Activated T-cell treated with anti-CD3 and anti-CD28 coated beads, Interleukin-2, amount 50 U/mL, for 72 hours (primary cell): ENCODE measurements at places on chromosomes 16 and 17. TPM values are rescaled to one million over a fixed set of nuclear protein-coding genes. Genes with fewer than 3 reads are reported as not detected.

The KRTAP4-11 gene
- total RNA-seq = not detected

The ARL5C gene
- total RNA-seq = 0.12 TPM

The HAP1 gene
- total RNA-seq = 0.17 TPM

The PIK3R5 gene
- total RNA-seq = 43.0 TPM

The KRT34 gene
- not detected for total RNA-seq

The RND2 gene
- not detected for total RNA-seq

- DNase-seq = no peak
- H3K27ac ChIP-seq = no peak overlapping the region
- H3K4me3 ChIP-seq = no peak overlapping the region
- no peaks in the 10 kb centered on the region for H3K36me3 ChIP-seq
- H3K27me3 ChIP-seq = no peaks in the 10 kb centered on the region
Observed at GRCh38 chr16:1481906-1482835, 6.6 kb downstream of the PTX4 start.

GRCh38 chr17:40068584-40068916 lies 5.8 kb downstream of the THRA start:
- peaks cover 62% of the 10 kb centered on the region for H3K4me1 ChIP-seq
- H3K36me3 ChIP-seq = peaks cover under 1% of the 10 kb centered on the region
- H3K27me3 ChIP-seq = no peaks in the 10 kb centered on the region
- DNase-seq = no peak
- H3K4me3 ChIP-seq = peak overlapping the region; percentile 92
- H3K27ac ChIP-seq = peak overlapping the region; percentile 88

GRCh38 chr17:82839617-82840292 lies at the start of gene ZNF750:
Gene ZNF750, minus strand, starts transcription at chr17:82840022. Its CDS starts 7,568 bp downstream, at chr17:82832454.
- no peaks in the 10 kb centered on the region for H3K36me3 ChIP-seq
- no peak for DNase-seq
- no peaks in the 10 kb centered on the region for H3K27me3 ChIP-seq
- peaks cover 13% of the 10 kb centered on the region for H3K4me1 ChIP-seq
- H3K27ac ChIP-seq = no peak within 1 kb of the TSS

- no peak for DNase-seq
- H3K36me3 ChIP-seq = peaks cover 18% of the 10 kb centered on the region
- H3K27me3 ChIP-seq = no peaks in the 10 kb centered on the region
- H3K4me3 ChIP-seq = no peak overlapping the region
Observed at GRCh38 chr17:80908776-80909175, 82.9 kb upstream of the CHMP6 start.

DNA sequence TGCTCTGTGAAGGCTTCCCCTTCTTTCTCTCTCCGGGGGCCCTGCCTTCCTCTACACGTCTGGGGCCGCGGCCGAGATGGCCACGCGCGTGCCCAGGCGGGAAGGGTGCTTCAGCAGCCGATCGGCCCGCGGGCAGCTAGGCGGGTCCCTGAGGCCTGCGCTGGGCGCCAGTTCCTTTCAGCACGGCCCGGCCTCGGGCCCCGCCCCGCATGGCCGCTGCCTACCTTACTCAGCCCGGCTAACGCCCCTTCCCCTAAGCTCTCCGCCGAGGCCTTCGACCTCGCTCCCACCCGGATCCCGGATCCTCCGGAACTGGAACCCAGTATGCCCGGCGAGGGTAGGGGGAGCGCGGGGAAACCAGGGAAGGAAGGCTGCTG lies 335 bp downstream of the TMEM11 start:
- peak overlapping the region; percentile 92 for H3K4me3 ChIP-seq
- peak overlapping the region; percentile 69 for H3K27ac ChIP-seq
- peaks cover 3% of the 10 kb centered on the region for H3K36me3 ChIP-seq
- peak; percentile 49 for DNase-seq
- no peaks in the 10 kb centered on the region for H3K27me3 ChIP-seq

GRCh38 chr17:81040791-81041337 lies 5.9 kb downstream of the BAIAP2 start:
- H3K4me3 ChIP-seq = no peak overlapping the region
- DNase-seq = peak; percentile 36
- no peaks in the 10 kb centered on the region for H3K36me3 ChIP-seq
- peaks cover 8% of the 10 kb centered on the region for H3K4me1 ChIP-seq
- H3K27ac ChIP-seq = no peak overlapping the region

GRCh38 chr17:79671085-79671694 lies 59.6 kb upstream of the ENPP7 start:
- no peaks in the 10 kb centered on the region for H3K4me1 ChIP-seq
- peaks cover 5% of the 10 kb centered on the region for H3K36me3 ChIP-seq
- no peak overlapping the region for H3K4me3 ChIP-seq
- no peak for DNase-seq
- H3K27me3 ChIP-seq = peaks cover 42% of the 10 kb centered on the region

- peaks cover 94% of the 10 kb centered on the region for H3K4me1 ChIP-seq
- H3K27me3 ChIP-seq = no peaks in the 10 kb centered on the region
- DNase-seq = peak; percentile 63
- peak overlapping the region; percentile 88 for H3K27ac ChIP-seq
- H3K4me3 ChIP-seq = peak overlapping the region; percentile 59
Observed at GRCh38 chr17:66313995-66314659, 11.7 kb downstream of the PRKCA start.

- DNase-seq = no peak
- peaks cover 25% of the 10 kb centered on the region for H3K27me3 ChIP-seq
- no peaks in the 10 kb centered on the region for H3K4me1 ChIP-seq
- H3K36me3 ChIP-seq = peaks cover 1% of the 10 kb centered on the region
- no peak overlapping the region for H3K27ac ChIP-seq
- H3K4me3 ChIP-seq = no peak overlapping the region
Observed at GRCh38 chr17:45925311-45925710, 31.0 kb downstream of the MAPT start.

DNA sequence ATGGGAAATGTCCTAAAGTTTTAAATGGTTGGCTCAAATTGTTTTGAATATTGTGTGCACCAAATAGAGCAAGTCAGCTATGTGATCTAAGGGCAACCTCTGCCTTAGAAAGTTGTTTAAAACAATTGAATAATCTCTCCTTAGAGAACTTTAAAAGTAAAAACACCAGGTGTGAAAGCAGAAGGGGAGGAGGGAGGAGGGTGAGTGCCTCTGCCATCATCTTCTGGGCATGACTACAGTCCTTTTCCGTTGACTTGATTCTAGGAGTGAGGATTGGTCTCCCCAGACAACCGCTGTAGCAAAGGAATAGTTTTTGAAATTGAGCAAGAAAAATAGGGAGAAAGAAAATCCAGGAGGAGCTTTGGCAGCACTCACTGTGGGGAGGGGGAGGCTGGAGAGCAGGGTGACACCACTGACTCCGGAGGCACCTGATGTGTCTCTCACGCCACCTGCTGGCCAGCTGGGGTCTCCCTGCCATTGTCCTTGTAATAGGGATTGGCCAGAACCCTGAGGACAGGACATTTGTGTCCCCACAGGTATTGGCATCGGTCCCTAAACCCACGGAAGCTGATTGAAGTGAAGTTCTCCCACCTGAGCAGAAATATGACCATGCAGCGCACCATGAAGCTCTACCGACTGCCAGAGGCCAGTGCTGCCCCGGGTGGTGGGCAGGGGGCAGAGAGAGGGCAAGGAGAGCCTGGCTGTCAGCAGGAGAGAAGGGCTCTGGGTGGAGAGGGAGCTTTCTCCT lies 33.3 kb downstream of the PLCD3 start:
- H3K27ac ChIP-seq = no peak overlapping the region
- peak; percentile 82 for DNase-seq
- H3K4me3 ChIP-seq = no peak overlapping the region

GRCh38 chr16:48481772-48482171 lies 96.6 kb upstream of the SIAH1 start:
- H3K27me3 ChIP-seq = peaks cover 15% of the 10 kb centered on the region
- peaks cover 2% of the 10 kb centered on the region for H3K36me3 ChIP-seq
- no peak for DNase-seq
- H3K27ac ChIP-seq = no peak overlapping the region
- H3K4me1 ChIP-seq = peaks cover 11% of the 10 kb centered on the region

DNA sequence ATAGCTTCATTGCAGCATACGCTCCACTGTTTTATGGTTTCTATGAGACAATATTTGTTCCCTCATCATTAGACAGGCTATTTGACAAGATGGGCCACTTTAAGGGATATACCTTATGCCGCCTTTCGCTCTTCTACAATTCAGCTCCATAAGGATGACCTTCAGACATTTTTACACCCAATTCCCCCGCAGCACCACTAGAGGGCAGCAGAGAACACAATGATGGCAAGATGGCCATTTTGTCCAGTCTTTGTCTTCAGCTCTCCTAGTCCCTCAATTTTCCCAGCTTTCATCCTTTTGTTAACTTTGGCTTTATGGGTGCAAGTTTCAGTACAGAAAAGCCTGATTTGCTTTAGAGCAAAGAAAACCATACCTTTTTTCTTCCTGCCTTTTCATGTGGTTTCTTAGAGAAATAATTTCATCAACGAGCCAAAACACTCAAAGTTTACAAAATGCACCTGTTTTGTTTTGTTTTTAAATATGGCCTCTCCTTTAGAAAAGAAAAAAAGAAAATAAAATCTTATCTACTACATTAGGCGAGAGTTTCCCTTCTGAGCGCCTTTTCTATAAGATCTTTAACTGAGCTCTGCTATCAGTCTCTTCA lies 355.3 kb downstream of the TOX3 start:
- no peak overlapping the region for H3K4me3 ChIP-seq
- H3K36me3 ChIP-seq = no peaks in the 10 kb centered on the region
- no peak overlapping the region for H3K27ac ChIP-seq
- DNase-seq = peak; percentile 32
- no peaks in the 10 kb centered on the region for H3K4me1 ChIP-seq

GRCh38 chr17:41758601-41759000 lies 24.2 kb upstream of the HAP1 start:
- H3K4me1 ChIP-seq = no peaks in the 10 kb centered on the region
- no peaks in the 10 kb centered on the region for H3K27me3 ChIP-seq
- no peak overlapping the region for H3K4me3 ChIP-seq
- no peak for DNase-seq
- H3K36me3 ChIP-seq = no peaks in the 10 kb centered on the region

- H3K4me3 ChIP-seq = no peak overlapping the region
- no peaks in the 10 kb centered on the region for H3K4me1 ChIP-seq
- peaks cover 8% of the 10 kb centered on the region for H3K27me3 ChIP-seq
- no peak for DNase-seq
- peaks cover 2% of the 10 kb centered on the region for H3K36me3 ChIP-seq
Observed at GRCh38 chr16:54690710-54691109, 240.0 kb upstream of the IRX5 start.

DNA sequence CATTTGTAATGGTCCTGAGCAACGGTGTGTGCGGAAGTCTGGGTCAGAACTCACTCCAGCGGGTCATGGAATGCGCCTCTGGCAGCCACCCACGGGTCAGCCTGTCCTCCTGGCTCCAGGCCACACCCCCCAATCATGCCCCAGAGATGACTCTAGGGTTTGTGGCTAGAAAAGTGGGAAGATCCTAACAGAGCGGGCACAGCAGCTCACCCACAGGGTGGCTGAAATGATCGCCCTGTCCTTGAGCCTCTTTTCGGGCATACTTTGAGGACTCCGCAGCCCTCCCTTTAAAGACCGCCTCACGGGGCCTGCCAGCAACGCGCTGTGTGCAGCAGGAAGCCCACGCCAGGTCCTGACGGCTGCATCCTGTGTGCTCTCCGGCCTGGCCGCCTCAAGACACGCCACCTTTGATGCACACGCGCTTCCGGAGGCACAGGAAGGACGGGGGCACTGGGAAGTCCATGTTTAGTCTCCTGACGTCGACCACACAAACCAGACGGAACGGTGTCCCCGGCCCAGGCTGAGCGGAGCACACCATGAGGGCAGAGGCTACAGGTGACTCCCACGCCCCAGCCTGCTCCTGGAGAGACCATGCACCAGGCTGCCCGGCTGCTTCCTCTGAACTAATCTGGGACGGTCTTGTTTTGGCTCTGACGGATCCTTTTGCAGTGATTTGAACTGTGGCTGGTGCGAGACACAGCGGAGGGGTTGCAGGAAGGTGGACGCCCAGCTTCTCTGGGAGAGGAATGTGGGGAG lies 92.9 kb downstream of the TBC1D16 start:
- peak overlapping the region; percentile 18 for H3K4me3 ChIP-seq
- H3K36me3 ChIP-seq = peaks cover 2% of the 10 kb centered on the region
- no peak for DNase-seq
- peaks cover 8% of the 10 kb centered on the region for H3K4me1 ChIP-seq
- peak overlapping the region; percentile 38 for H3K27ac ChIP-seq
- H3K27me3 ChIP-seq = peaks cover under 1% of the 10 kb centered on the region

GRCh38 chr17:44543213-44543904 lies 13.9 kb upstream of the FZD2 start:
- peaks cover 21% of the 10 kb centered on the region for H3K27me3 ChIP-seq
- no peak overlapping the region for H3K27ac ChIP-seq
- no peaks in the 10 kb centered on the region for H3K36me3 ChIP-seq
- H3K4me1 ChIP-seq = peaks cover 8% of the 10 kb centered on the region
- DNase-seq = no peak
- no peak overlapping the region for H3K4me3 ChIP-seq

- no peaks in the 10 kb centered on the region for H3K27me3 ChIP-seq
- no peak overlapping the region for H3K4me3 ChIP-seq
- H3K27ac ChIP-seq = no peak overlapping the region
Observed at GRCh38 chr16:49158029-49158642, 123.5 kb downstream of the CBLN1 start.

DNA sequence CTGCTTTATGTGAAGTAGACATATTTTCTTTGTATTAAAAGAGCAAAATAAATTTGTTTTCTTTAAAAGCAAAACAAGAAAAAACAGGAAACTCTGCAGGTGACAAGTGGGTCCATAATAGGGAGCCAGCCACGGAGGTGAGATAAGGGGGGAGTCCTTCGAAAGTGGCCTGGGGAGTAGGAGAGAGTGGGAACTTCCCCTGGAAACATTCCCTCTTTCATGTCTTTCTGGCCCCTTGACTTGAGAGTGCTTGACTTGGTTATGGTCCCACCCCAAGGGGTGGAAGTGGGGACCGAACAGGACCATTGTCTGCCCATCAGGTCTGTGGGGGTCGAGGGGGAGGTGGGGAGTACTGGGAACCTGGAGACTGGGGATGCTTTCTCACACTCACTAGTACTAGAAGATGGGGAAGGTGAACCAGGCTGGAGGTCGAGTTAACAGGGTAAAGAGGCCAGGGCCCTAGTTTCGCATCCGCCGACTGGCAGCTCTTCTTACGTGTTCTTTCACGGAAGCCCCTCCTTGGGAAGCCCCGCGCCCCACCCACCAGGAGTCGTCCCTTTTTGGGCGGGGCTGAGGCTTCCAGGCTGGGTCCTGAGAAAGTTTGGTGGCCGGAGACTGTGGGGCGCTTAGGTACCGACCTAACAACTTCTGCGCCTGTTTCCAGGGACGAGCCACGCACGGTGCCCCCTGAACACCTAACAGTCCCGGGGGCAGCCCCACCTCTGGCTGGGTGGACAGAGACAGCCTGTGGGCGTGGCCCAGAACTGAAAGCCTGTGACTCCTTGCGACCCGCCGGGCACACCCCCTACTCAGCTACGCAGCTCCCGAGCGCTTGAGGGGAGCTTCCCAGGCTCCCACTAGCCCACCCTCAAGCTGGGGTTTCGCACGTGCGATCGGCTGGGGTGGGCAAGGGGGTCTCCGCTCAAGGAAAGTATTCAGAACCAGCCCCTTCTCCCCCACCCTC lies 790 bp downstream of the TRADD start:
- peaks cover 13% of the 10 kb centered on the region for H3K27me3 ChIP-seq
- H3K36me3 ChIP-seq = no peaks in the 10 kb centered on the region
- H3K4me1 ChIP-seq = peaks cover 64% of the 10 kb centered on the region
- H3K4me3 ChIP-seq = peak overlapping the region; percentile 93
- peak overlapping the region; percentile 96 for H3K27ac ChIP-seq
